WTC11 (cell line): ENCODE measurements at places on chromosomes 1 and 21. TPM values are rescaled to one million over a fixed set of nuclear protein-coding genes. Genes with fewer than 3 reads are reported as not detected.
A peak's percentile ranks its signal among the peaks of the same experiment; 100 is the strongest.

- no peak overlapping the region for H3K4me3 ChIP-seq
- H3K27me3 ChIP-seq = no peaks in the 10 kb centered on the region
- no peak for DNase-seq
- peaks cover 15% of the 10 kb centered on the region for H3K36me3 ChIP-seq
- H3K27ac ChIP-seq = no peak overlapping the region
These were observed 21.0 kb downstream of the RAVER2 start for GRCh38 chr1:64765826-64766225.

- no peak overlapping the region for H3K27ac ChIP-seq
- H3K4me3 ChIP-seq = no peak overlapping the region
- no peak for DNase-seq
- peaks cover 30% of the 10 kb centered on the region for H3K36me3 ChIP-seq
- no peaks in the 10 kb centered on the region for H3K27me3 ChIP-seq
- H3K4me1 ChIP-seq = peaks cover 10% of the 10 kb centered on the region
These were observed 20.4 kb upstream of the YTHDF2 start for GRCh38 chr1:28716336-28716735.

GRCh38 chr1:85358702-85359438, 82.4 kb upstream of the BCL10 start:
- H3K36me3 ChIP-seq = no peaks in the 10 kb centered on the region
- no peaks in the 10 kb centered on the region; the same call in 1 of the 2 replicates for H3K27me3 ChIP-seq
- H3K4me3 ChIP-seq = no peak overlapping the region
- H3K4me1 ChIP-seq = peaks cover 4% of the 10 kb centered on the region
- no peak for DNase-seq

DNA sequence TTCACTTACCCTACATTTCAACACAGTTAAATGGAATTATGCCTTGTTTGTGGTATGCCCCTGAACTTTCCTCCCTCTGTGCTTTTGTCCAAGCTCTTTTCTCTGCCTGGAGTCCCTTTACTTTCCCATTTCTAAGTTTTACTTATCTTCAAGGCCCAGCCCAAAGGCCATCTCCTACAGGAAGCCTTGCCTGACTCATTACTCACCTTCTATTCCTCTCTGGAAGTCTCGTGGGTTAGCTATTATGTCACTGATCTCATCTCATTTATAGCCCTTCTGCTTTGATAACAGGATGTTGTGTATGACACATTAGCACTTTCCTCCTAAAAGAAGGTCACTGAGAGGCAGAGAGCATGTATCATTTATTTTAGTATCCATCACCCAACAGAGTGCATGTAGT, 78.8 kb upstream of the CD1D start:
- no peak overlapping the region for H3K4me3 ChIP-seq
- H3K27me3 ChIP-seq = no peaks in the 10 kb centered on the region
- no peaks in the 10 kb centered on the region for H3K36me3 ChIP-seq

The KRTAP19-1 gene
- total RNA-seq = not detected in 3 replicates

GRCh38 chr1:6126521-6127067, 53.5 kb downstream of the CHD5 start:
- no peak overlapping the region for H3K4me3 ChIP-seq
- peaks cover 23% of the 10 kb centered on the region for H3K27me3 ChIP-seq
- no peaks in the 10 kb centered on the region for H3K36me3 ChIP-seq
- H3K4me1 ChIP-seq = 0 out of 2 replicates have a peak, but pooled peaks cover 3% of the 10 kb centered on the region

DNA sequence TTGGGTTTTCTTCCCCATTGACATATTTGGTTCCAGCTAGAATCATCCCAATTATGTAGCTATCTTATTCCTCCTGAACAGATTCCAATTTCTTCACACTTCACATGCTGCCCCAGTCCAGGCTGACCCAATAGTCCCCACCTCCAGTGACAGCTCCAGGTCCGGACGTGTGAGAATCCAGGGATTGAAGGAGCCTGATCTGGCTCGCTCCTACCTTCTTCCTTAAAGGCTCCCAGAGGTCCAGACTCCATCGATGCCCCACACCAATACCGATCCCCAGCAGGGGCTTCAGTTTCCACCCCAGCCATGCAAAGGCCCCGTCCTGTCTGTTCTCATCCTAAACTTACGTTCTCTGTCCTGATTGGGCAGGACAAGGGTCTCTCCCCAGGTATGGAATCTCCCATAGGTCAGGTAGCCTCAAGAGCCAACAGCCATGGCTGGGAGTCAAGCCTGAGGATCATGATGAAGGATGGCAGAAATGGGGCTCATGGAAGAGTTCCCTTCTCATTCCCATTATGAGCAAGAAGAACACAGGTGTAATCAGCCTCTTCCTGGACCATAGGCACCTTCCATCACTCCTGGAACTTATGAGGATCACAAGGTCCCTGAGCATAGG, 20.4 kb upstream of the SLAMF9 start:
- H3K36me3 ChIP-seq = no peaks in the 10 kb centered on the region
- DNase-seq = no peak
- H3K4me1 ChIP-seq = no peaks in the 10 kb centered on the region
- no peak overlapping the region for H3K4me3 ChIP-seq

GRCh38 chr1:226875641-226876295, 5.4 kb downstream of the PSEN2 start:
- H3K36me3 ChIP-seq = peaks cover 16% of the 10 kb centered on the region
- H3K4me1 ChIP-seq = peaks cover 40% of the 10 kb centered on the region
- H3K27ac ChIP-seq = no peak overlapping the region
- no peak overlapping the region for H3K4me3 ChIP-seq
- DNase-seq = peak; percentile 27

DNA sequence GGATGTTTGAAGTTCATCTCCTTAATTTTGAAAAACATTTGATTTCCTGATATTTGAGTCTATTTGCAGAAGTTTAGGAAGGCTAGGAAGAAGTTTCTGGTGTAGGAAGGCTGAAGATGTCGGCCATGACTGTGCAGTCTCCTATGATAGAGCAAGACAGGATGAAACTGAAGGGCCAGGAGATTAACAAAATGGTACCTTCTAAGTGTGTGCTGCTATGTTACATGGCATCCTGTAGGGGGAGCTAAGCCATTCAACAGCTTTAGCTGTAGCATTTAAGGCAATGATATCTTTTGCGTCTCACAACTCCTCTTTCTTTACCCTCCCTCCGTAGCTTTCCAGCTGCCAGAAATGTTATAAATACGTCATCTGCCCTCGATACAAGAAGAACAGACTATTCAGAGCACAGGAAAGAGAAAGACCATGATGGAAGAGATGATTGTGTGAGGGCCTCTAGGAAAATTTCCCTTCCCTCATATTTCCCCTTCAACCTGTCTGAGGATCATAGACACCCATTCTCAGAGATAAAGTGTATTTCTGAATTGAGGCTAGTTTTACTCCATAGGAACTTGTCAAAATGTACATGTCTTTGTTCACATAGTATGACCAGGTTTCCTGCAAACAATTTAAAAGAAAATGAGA, 61.1 kb downstream of the XCL1 start:
- no peaks in the 10 kb centered on the region for H3K36me3 ChIP-seq
- H3K27me3 ChIP-seq = no peaks in the 10 kb centered on the region; the same call in 1 of the 2 replicates
- no peak for DNase-seq
- H3K4me1 ChIP-seq = peaks cover 3% of the 10 kb centered on the region; the same call in 1 of the 2 replicates

DNA sequence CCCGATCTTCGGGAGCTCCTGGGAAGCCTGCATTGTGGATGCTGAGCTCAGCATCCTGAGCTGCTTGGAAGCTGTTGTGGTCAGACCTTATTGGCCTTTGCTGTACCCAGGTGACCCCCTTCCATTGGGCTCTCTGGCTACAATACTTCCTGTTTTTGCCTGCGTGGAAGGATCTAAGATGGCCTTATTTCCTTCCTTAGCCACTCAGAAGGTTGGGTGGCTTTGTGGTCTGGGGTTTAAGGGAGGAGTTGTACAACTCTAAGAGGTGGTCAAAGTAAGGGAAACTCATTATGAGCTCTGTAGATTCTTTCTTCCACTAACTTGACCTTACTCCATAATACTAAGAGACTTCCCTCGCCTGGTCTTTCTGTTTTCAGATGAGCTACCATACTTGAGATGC, 17.7 kb downstream of the PFKFB2 start:
- no peak overlapping the region for H3K27ac ChIP-seq
- no peaks in the 10 kb centered on the region for H3K27me3 ChIP-seq
- H3K4me3 ChIP-seq = no peak overlapping the region

DNA sequence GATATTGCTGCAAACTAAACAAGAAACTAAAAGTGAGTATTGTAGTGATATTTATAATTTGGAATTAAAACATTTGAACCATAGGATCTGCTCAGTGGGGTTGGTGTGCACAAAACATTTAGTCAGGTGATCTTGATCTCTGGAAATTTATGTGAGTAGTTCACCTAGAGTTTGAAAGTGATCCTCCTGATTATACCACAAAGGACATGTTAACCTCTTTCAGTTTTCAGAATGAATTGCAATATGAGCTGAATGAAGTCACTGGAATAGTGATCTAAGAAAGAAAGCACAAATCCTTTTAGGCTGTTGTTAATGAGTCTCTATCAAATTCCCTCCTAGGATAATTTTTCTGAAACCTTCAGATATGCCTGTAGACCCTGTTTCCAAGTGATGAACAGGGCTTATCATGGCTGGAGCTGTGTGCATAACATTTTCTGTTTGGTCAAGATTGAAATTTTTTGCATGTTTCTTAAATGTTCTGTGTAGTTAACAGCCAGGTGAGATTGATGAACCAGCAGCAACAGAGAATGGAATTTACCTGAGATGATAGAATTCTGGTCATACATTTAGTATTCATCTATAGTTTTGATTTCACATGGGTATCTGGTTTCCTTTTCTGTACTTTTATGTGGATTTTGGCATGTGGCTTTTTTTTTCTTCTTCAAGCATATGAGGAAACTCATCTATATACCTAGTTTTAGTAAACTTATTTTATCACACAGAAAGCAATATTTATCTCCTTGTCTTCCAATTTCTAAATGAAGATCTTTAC, 25.5 kb downstream of the CDC14A start:
- H3K36me3 ChIP-seq = peaks cover 14% of the 10 kb centered on the region
- H3K4me3 ChIP-seq = no peak overlapping the region
- peaks cover 8% of the 10 kb centered on the region for H3K4me1 ChIP-seq
- no peak for DNase-seq
- no peaks in the 10 kb centered on the region for H3K27me3 ChIP-seq

GRCh38 chr1:208145167-208145566, 99.0 kb downstream of the PLXNA2 start:
- no peaks in the 10 kb centered on the region for H3K36me3 ChIP-seq
- peaks cover 11% of the 10 kb centered on the region for H3K4me1 ChIP-seq
- no peak for DNase-seq
- no peaks in the 10 kb centered on the region for H3K27me3 ChIP-seq

The MAP3K21 gene
- 21.1 to 24.0 TPM (median 23.0 TPM) in 3 replicates for total RNA-seq

- no peaks in the 10 kb centered on the region; the same call in 1 of the 2 replicates for H3K27me3 ChIP-seq
- no peak overlapping the region for H3K27ac ChIP-seq
- H3K4me3 ChIP-seq = no peak overlapping the region
These were observed 11.5 kb upstream of the GJA8 start for GRCh38 chr1:147891088-147891487.

The CFH gene
- 0.17 to 0.44 TPM (median 0.34 TPM) in 3 replicates for total RNA-seq

The ERG gene
- total RNA-seq = 2.8 to 4.5 TPM (median 3.8 TPM) in 3 replicates

GRCh38 chr21:44018813-44019567, 6.9 kb downstream of the TRAPPC10 start:
- no peaks in the 10 kb centered on the region for H3K27me3 ChIP-seq
- DNase-seq = no peak
- no peaks in the 10 kb centered on the region for H3K36me3 ChIP-seq
- no peak overlapping the region for H3K4me3 ChIP-seq
- 0 out of 2 replicates have a peak overlapping the region, but pooled peaks have one; percentile 11 for H3K27ac ChIP-seq
- peaks cover 17% of the 10 kb centered on the region for H3K4me1 ChIP-seq

The SPRR2F gene
- not detected in 3 replicates for total RNA-seq

GRCh38 chr1:183147735-183148134, 38.3 kb upstream of the LAMC2 start:
- H3K27ac ChIP-seq = no peak overlapping the region
- H3K36me3 ChIP-seq = no peaks in the 10 kb centered on the region; the same call in 1 of the 2 replicates
- no peaks in the 10 kb centered on the region for H3K27me3 ChIP-seq
- DNase-seq = no peak
- no peaks in the 10 kb centered on the region for H3K4me1 ChIP-seq
- H3K4me3 ChIP-seq = no peak overlapping the region

The PHF13 gene
- 39.6 to 40.0 TPM (median 40.0 TPM) in 3 replicates for total RNA-seq

The SLAMF6 gene
- 0.18 TPM in 1 of 3 replicates, not detected in the others for total RNA-seq

The DENND2C gene
- total RNA-seq = 2.6 to 2.9 TPM (median 2.8 TPM) in 3 replicates

- peak; percentile 34 for DNase-seq
- no peak overlapping the region for H3K4me3 ChIP-seq
- H3K27me3 ChIP-seq = no peaks in the 10 kb centered on the region; the same call in 1 of the 2 replicates
- no peaks in the 10 kb centered on the region for H3K36me3 ChIP-seq
These were observed 29.6 kb upstream of the CADM3 start for GRCh38 chr1:159141584-159142390.

The BLACAT1 gene
- 5.2 to 9.8 TPM (median 5.3 TPM) in 3 replicates for total RNA-seq

DNA sequence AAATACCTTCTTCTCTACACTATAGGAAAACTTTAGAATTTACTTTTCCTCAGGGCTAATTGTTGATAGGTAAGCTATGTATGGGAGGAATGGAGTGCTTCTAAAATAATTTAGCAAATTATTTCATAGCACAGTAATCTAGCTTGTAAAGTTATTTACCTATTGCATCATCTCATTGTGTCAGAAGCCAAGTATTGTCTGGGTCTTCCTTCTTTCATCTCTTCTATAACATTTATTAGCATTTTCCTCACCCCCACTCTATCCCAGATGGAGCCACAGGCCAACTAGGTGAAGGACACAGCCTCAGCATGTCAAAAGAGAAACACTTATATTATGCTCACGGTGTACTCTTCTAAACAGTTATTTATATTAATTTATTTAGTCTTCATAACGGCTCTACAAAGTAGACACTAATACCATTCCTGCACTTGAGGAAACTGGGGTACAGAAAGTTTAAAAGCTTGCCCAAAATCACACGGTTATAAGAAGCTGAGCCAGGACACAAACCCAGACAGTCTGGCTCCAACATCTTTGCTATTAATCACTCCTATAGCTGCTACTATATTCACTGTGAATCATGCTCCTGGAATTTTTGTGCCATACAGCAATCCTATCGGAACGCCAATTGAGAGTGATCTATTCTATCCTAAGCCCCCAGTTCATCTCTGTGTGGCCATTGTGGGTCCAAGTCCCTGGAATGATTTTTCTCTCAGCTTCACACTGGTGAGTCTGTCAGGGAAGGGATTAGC, 43.1 kb downstream of the OR10J5 start:
- DNase-seq = no peak
- H3K27me3 ChIP-seq = no peaks in the 10 kb centered on the region
- H3K36me3 ChIP-seq = no peaks in the 10 kb centered on the region
- H3K27ac ChIP-seq = no peak overlapping the region
- no peak overlapping the region for H3K4me3 ChIP-seq

GRCh38 chr1:240737766-240738265, 125.9 kb upstream of the GREM2 start:
- no peaks in the 10 kb centered on the region for H3K36me3 ChIP-seq
- H3K27me3 ChIP-seq = no peaks in the 10 kb centered on the region
- H3K4me1 ChIP-seq = peaks cover 13% of the 10 kb centered on the region
- H3K4me3 ChIP-seq = no peak overlapping the region
- DNase-seq = no peak

The FTCD gene
- 6.1 to 9.6 TPM (median 9.5 TPM) in 3 replicates for total RNA-seq

- H3K36me3 ChIP-seq = peaks cover 30% of the 10 kb centered on the region
- peak; percentile 79 for DNase-seq
- peak within 1 kb of the TSS; percentile 95 for H3K27ac ChIP-seq
- H3K4me3 ChIP-seq = peak within 1 kb of the TSS; percentile 94
These were observed at the start of gene TRIM46 for GRCh38 chr1:155173478-155174323. Gene TRIM46 (plus strand): TSS chr1:155173849. CDS start chr1:155173967, 118 bp downstream.

The FCMR gene
- total RNA-seq = 0.37 to 1.0 TPM (median 0.71 TPM) in 3 replicates

- no peak for DNase-seq
- H3K4me3 ChIP-seq = no peak overlapping the region
- peaks cover 32% of the 10 kb centered on the region for H3K4me1 ChIP-seq
- peaks cover 4% of the 10 kb centered on the region; the same call in 1 of the 2 replicates for H3K27me3 ChIP-seq
- H3K27ac ChIP-seq = no peak overlapping the region
- peaks cover 50% of the 10 kb centered on the region for H3K36me3 ChIP-seq
These were observed 58.2 kb downstream of the FNBP1L start for GRCh38 chr1:93506126-93506525.
